ENCODE measurements at places on chromosomes 2 and 18.
A peak's percentile ranks its signal among the peaks of the same experiment; 100 is the strongest.

- no peak for DNase-seq
These were observed 17.9 kb downstream of the ITGAV start for GRCh38 chr2:186607660-186608324.

DNA sequence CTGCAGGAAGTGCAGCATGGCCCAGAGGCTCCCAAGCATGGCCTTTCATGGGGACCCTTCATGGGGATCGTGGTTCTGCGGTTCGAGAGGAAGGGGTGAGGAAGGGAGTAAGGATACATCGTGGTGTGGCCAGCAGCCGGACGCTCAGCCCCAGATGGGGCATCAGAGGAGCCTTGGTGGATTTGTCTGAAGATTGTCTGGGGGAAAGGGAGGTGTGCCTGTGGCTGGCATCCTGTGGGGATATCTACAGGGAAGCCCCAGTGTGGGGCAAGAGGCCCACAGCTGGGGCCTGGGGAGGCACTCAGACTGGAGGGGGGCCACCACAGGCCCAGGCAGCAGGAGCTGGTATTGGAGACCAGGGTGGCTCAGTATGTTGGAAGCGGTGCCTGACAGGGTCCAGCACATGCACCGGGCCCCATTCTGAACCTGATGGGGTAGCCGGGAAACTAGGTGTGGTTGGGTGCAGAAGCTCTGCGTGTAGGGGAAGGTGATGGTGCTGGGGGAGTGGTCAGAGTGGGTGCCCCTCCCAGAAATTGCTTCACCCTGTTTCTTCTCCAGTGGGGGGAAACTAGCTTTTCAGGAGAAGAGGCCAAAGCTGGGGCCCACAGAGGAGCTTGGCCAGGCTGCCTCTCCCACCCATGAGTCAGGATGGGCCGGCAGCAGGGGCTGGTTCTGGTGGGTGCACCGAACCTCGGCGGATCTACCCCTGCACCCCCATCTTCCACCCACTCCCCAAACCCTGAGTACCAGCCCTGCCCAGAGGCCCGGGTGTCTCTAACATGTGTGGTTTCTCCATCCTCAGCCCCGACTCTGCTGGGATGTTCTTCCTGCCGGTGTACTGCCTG lies 274.4 kb upstream of the HDAC4 start:
- DNase-seq, result no peak

DNA sequence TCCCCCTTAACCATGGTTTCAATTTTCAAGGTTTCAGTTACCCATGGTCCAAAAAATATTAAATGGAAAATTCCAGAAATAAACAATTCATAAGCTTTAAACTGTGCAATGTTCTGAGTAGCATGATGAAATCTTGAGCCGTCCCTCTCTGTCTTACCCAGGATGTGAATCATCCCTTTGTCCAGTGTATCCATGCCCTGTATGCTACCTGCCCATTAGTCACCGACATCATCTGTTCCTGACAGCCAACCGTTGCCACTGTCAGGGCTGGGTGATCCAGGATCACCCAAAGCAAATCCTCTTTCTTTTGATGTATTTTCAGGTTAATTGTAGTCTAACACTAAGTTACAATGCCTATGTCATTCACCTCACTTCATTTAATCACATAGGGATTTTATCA lies 15.7 kb upstream of the OLA1 start:
- peak; percentile 62 for DNase-seq

GRCh38 chr2:157480182-157480961 lies 36.5 kb upstream of the CYTIP start:
- DNase-seq, result peak; percentile 76

DNA sequence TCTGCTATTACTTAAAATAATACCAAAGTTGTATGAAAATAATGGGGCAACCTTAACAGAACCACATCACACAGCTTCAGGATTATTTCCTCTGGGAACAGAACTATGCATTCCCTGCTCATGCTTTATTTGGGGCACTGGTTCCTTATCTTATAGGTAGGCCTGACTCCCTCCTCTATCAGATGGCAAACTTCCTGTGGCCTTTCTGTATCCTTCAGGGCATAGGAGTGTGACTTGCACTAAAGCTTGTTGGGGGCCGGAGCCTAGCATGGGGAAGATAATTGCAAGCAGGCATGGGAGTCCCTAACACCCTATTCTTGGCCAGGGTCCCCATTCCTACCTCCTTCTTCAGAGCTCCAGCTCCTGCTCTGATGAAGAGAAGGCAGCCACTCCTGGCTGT lies 167.2 kb upstream of the SERTAD2 start:
- no peak for DNase-seq

DNA sequence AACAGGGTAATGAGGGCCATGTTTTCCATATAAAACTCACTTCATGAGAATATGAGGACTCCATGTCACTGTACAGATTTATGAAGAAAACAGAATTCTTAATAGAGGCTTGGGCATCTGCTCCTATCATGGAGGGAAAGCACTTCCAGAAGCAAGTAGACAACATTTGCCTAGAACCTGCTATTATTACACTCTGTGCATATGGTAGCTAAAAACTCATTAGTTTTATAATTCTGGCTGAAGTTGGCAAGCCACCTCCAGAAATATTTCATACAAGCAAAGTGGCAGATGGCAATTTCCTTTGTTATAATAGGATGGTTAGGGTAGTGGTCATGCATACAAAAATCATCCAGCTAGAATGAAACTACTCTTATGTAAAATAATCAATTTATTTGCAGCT lies 65.8 kb upstream of the TLK1 start:
- DNase-seq, result no peak

DNA sequence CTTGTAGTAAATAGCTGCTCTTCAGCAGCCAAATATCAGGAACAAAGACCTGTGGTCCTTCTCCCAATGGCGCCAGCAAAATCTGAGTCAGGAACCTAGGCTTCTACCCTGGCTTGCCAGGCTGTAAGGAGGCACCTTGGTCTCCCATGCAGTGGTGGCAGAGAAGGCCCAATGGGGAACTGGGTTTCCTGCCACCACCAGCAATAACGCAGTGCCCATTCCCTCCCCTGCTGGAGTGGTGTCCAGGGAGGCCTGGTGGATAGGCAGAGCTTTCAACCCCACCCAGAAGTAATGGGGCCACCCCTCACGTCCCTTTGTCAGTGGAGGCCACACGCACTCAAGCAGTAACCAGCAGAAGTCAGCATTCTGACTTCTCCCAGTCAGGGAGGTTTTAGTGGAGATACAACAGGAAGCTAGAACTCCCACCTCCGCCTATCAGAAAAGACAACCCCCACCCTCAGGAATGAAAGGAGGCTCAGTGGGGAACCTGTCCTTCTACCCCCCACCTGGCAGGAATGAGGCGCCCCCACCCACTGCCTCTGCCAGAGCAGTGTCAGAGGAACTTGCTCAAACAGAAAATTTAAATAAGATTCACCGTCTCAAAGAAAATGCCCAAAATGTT lies 132.4 kb downstream of the COPS8 start:
- DNase-seq, result no peak

- DNase-seq, result peak; percentile 32
These were observed 226.0 kb downstream of the AGPS start for GRCh38 chr2:177618255-177619253.

GRCh38 chr18:6807515-6808257 lies 78.2 kb downstream of the ARHGAP28 start:
- no peak for DNase-seq

- DNase-seq, result no peak
These were observed 110.9 kb downstream of the MTCL1 start for GRCh38 chr18:8816220-8816619.

DNA sequence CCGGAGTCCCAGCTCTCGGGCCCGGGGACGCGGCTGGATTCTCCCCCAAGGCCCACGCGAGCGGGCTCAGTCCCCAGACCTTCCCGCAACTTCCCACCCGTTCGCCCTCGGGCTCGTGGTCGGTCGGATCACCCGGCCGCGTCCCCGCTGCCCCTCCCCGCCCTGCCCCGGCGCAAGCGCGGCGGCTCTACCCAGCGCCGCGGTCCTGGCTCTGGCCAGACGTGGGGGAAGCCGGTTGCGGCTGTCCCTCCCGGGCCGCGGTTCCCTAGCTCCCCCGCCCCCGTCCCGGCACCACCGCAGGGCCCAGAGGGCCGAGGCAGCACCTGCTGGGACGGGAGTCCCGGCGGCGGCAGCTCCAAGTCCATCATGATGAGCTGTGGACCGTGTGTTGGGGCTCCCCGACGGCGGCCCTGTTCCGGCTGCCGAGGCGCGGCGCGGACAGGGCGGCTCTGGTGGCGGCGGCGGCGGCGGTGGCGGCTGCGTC lies 276 bp downstream of the NFE2L2 start:
- no peak for DNase-seq

- peak; percentile 70 for DNase-seq
These were observed 11.4 kb downstream of the HK2 start for GRCh38 chr2:74845217-74845751.

- no peak for DNase-seq
These were observed 132.7 kb downstream of the TSN start for GRCh38 chr2:121888189-121888557.

GRCh38 chr2:54000122-54000521 lies 29.3 kb upstream of the PSME4 start:
- no peak for DNase-seq

DNA sequence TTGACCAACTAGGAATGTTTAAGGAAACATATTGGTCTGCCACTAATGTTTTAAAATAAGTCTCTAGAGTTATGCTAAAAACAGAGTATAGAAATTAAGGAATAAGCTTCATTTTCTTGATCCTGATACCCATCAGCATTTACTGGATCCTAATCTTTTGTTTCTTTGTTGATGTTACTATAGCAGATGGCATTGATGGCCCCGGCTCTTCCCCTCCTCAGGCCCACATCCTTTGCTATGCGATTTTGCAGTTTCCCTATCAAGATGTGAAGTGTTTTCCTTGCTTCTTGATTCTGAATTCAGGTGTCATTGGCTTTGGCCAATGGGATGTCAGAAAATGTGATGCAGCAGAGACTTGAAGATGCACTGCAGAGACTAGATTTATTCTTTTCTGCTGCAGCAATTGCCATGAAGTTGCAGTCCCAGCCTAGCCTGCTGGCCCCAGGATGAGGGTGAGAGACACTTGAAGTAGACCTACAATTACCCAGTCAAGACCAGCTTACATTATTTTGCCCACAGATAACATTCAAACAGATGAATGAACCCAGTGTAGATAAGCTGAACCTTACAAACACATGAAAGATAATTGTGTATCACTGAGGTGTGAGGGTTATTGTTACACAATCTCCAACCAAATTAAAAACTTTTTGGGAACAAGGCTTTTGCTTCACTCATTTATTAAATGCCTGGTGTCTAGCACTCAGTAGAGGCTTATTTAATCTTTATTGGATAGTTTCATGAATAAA lies 115.2 kb upstream of the ITGA4 start:
- DNase-seq, result no peak

GRCh38 chr18:37261988-37262387 lies 303.6 kb downstream of the CELF4 start:
- DNase-seq, result no peak

DNA sequence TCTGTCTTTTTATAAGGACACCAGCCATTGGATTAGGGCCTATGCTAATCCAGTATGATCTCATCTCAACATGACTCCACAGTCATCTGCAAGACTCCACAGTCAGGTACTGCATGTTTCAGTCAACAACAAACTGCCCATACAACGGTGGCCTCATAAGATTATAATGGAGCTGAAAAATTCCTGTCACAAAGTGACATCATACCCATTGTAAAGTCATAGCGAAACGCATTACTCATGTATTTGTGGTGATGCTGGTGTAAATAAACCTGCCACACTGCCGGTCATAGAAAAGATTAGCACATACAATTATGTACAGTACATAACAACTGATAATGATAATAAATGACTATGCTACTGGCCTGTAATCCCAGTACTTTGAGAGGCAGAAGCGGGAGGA lies 102.2 kb downstream of the TEX51 start:
- no peak for DNase-seq

- DNase-seq, result no peak
These were observed 5.9 kb downstream of the ROCK2 start for GRCh38 chr2:11338580-11338979.

GRCh38 chr18:59200787-59201186 lies 19.2 kb upstream of the GRP start:
- DNase-seq, result peak; percentile 27

- no peak for DNase-seq
These were observed 166.8 kb upstream of the ID2 start for GRCh38 chr2:8514796-8515758.

DNA sequence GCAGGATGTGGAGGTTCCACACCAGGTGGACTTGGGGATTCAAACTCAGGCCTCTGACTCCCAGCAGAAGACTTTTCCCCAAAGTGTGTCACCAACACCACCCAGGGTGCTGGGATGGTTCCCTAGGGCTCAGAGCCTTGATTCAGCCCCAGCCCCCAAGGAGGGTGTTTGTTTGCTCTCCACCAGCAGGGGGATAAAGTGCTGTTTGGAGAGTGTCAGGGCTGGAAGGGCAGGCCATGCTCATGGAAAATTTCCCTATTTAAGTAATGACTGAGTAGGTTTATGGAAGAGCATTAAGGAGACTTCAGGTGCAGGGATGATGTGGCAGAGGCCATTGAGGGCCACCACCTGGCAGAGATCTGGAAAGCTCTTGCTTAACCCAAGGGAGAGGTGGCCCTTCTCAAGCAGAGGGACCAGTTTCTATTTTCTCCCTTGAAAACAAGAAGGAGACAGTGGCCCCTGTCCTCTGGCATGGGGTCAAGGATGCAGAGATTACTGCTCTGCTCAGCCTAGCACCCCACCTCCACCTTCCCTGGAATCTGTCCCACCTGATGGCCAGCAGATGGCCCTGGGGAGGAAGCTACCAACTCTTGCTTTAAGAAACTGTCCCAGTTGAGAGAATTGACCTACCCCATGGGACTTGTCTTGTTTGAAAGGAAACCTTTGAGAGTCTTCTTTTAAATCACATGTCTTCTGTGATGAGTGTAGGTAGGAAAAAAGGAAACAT lies 122.1 kb downstream of the ACOXL start:
- no peak for DNase-seq

DNA sequence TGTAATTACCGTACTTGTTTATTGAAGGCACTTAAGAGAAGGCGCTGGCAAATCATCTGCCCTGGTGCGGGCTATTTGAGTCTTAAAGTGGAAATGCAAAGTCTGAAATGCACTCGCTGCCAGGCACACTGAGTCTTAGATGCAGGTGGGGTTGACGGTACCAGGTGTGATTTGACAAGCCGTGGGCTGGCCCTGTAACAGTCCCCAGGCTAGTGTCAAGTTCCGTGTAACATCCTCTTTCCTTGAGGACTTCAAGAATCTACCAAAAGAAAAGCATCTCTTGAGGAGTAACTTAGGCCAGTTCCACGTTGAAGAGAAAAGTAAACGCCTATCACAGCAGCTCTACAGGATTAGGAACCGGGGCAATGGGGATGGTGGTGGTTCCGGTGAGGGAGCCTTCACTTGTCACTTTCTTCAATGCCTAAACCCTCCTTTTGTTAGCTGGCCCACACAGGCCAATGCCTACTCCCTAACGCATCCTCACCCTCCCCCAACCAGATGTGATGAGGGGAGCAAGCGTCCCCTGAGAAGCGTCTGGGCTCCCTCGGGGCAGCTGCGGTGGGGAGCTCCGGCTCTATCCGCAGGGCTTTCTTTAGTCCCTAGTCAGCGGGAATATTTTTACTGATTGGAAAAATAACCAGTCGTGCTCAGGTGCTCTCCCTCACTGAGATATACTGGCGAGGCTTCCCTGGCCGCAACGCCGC lies 1.5 kb upstream of the UGP2 start:
- no peak for DNase-seq
